ENCODE measurements at places on chromosomes 6 and 20.

- no peak for DNase-seq
Observed at GRCh38 chr6:161884782-161885181, 610.9 kb upstream of the AGPAT4 start.

GRCh38 chr20:52983726-52984450 is 11.7 kb downstream of the TSHZ2 start:
- no peak for DNase-seq

- DNase-seq: no peak
Observed at GRCh38 chr6:117818449-117818848, 88.6 kb upstream of the SLC35F1 start.

DNA sequence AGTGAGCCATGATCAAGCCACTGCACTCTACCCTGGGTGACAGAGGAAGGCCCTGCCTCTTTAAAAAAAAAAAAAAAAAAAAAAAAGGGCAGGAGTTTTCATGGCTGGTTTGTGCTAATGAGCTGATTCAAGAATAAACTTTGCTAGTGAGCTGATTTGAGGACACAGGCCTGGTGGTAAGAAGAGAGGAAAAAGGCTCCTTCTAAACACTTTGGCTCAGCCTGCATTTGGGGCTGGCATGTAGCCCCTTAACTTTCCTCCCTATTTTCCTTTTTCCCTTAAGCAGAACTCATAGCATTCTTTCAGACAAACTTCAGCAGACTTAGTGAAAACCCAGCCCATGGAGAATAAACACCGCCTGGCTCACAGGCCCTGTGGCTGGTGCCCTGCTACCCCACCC is 432.7 kb downstream of the PTPRT start:
- DNase-seq: no peak

- no peak for DNase-seq
Observed at GRCh38 chr20:54708229-54708628, 232.8 kb downstream of the DOK5 start.

GRCh38 chr6:159212525-159213280 is 43.5 kb downstream of the FNDC1 start:
- DNase-seq: no peak

DNA sequence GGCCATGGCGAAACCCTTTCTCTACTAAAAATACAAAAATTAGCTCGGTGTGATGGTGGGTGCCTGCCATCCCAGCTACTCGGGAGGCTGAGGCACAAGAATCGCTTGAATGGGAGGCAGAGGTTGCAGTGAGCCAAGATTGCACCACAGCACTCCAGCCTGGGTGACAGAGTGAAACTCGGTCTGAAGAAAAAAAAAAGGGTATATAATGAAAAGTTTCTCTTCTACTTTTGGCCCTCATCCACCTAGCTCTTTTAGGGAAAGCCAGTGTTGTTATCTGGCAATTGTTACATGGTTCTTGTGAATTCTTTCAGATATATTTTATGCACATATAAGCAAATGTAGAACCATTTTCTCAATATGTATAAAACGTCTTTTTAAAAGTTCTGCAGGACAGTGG is 19.0 kb downstream of the KIF3B start:
- no peak for DNase-seq

- no peak for DNase-seq
Observed at GRCh38 chr6:36436466-36436865, 6.2 kb downstream of the PXT1 start.

- DNase-seq: no peak
Observed at GRCh38 chr6:527989-528673, 128.8 kb downstream of the HUS1B start.

- DNase-seq: no peak
Observed at GRCh38 chr6:81969814-81970213, 217.3 kb upstream of the TENT5A start.

DNA sequence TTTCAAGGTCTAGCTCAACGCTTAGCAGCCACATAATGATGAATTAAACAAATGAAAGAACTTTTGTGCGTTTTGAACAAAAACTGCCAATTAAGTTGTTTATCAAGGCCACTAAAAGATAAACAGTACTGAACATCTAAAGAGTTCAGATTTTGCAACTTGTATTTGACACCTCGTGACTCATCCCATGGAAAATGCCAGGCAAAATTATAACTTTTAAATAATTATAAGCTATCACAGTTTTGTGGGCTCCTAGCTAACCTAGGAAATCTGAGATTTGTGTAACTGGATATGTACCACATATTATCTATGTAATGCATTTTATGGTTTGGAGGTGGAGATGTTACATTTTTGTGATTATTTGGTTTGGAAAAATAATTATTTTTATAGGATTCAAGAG is 9.6 kb upstream of the BAG2 start:
- DNase-seq: no peak

DNA sequence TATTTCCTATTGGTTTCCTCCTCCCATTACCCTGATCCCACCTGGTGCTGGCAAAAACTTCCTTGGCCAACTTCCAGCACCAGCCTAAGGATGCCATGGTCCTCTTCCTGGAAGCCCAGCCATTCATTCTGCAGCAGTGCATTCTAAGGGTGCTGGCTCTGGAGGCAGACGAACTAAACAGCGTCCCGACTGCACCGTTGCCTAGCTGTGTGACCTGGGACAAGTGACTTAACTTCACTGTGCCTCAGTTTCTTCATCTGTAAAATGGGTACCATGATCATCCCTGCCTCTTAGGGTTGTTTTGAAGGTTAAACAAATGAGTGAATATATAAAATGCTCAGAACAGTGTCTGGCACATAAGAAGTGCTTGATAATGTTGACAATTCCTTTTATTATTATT is 120.9 kb upstream of the ZNF217 start:
- no peak for DNase-seq

All from RPMI8226 (cell line).